ENCODE measurements at places on chromosomes 1 and 21.

- no peak for DNase-seq
Measured at GRCh38 chr21:30408782-30409494, 13.1 kb downstream of the KRTAP13-1 start.

DNA sequence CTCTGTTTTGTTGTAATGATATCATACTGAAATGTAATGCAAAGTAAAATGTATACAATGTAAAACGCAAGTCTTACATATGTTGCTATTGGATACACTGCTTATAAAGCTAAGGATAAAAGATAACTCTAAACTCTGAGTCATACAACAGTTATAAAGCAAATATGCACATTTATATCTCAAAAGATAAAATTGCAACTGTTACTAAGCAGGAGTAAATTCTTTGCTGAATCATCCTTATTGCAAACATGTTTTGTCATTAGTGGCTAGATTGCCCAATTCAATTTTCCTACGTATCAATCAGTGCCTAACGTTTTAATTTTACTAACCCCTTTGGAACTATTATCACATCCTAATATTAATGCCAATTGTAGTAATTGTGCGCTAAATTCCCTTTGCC is 762.9 kb downstream of the LTN1 start:
- no peak for DNase-seq

DNA sequence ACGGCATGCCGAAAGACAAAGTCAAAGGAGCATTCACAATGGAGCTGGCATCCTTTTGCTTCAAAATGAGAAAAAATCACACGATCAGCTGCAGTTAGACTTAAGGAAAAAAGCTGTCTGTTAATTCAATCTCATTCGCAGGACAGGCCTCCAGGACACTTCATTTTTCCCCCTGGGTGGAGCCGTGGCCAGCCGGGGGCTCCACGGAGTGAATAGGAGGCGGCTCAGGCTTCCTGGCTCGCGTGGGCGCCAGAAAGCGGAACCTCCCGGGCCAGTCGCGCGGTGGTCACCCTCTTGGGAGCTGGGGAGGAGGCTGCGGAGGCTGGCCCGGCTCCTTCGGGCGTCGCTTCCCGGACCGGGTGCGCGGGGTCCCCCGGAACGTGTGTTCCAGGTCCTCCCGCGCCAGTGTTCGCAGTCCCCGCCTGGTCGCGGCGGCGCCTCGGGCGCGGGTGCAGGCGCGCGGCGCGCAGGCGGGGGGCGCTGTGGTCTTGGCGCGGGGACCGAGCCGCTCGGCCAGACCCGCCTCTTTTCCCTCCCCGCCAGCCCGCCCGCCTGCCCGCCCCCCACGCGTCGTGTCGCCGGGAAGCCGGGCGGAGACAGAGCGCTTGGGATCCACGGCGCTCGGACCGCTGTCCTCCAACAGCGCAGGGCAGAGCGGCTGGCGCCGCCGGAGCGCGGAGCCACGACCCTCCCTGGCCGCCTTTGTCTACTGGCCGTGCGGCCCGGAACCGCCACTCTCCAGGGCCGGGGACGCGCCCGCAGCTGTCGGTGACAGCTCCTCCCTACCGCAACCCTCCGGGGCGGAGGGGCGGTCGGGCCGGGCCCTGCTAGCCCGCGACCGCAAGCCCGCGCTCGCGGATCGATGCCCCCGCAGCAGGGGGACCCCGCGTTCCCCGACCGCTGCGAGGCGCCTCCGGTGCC is at the start of gene RHOU:
TSS of gene RHOU (plus strand) at position 599 of the 921 bp plus-strand sequence. CDS start at position 863, 264 bp downstream.
- peak; percentile 89 for DNase-seq

DNA sequence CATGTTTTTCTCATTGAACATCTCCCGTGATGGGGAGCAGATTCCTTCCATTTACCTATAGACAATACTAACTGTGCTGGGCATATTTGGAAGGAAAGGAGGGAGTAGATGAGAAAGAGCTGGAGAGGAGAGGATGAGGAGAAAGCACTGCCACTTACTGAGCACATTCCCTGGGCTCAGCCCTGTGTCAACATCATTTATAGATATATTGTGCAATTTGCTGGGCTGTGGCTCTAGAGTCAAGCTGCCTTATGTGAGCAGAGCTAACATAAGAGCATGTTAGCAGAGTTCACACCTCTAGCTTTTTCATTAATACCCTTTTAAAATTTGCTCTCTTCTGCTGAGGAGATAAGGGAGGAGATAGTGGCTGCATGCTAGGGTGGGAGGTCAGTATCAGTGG is 22.3 kb upstream of the CD53 start:
- no peak for DNase-seq

GRCh38 chr1:110087812-110088738 is 17.6 kb upstream of the ALX3 start:
- no peak for DNase-seq

DNA sequence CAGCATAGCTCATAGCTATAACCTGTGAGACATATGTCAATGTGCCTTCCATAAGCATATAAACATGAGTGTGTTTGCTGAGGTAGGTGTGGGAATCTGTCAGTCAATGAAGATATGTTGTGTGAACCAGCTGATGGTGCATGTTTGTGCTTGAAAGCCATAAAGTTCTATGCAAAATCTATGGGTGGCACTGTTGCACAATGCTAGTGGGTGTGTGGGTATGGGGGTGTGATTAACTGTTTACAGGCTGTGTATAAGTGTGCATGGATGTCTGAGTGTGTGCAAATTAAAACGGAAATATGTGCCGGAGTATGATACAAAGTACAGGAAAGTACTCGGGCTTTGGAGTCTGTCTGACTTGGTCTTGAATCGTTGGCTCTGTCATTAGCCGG is 1.0 kb upstream of the ATP2B4 start:
- DNase-seq: no peak

GRCh38 chr1:35886577-35887431 is 3.8 kb downstream of the AGO1 start:
- no peak for DNase-seq

DNA sequence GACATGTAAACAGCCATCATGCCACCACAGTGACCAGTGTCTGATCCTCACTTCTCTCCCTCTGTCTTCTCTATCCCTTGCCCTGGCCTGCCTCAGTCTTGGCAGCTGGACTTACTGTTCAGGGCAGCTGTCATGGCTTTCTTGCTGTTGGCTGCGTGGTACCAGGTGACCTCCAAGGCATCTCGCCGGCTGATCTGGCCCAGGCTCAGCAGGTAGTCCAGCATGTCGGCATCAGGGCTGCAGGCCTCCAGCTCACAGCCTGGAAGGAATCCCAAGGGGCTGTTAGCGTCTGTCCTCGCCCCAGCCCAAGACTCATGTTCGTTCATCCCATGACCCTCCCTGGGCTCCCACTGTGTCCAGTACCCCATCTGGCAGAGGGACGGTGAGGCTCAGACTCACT is 3.6 kb downstream of the FAM151A start:
- DNase-seq: no peak

GRCh38 chr1:227399152-227399730 is 80.9 kb upstream of the CDC42BPA start:
- no peak for DNase-seq

GRCh38 chr1:2529784-2530512 is at the start of gene HES5:
Gene HES5 (minus strand): TSS chr1:2530263. CDS start chr1:2530164, 99 bp downstream.
- no peak for DNase-seq

- no peak for DNase-seq
Measured at GRCh38 chr1:8597455-8597854, 220.0 kb downstream of the RERE start.

- no peak for DNase-seq
Measured at GRCh38 chr1:89802051-89802450, 18.8 kb upstream of the LRRC8D start.

DNA sequence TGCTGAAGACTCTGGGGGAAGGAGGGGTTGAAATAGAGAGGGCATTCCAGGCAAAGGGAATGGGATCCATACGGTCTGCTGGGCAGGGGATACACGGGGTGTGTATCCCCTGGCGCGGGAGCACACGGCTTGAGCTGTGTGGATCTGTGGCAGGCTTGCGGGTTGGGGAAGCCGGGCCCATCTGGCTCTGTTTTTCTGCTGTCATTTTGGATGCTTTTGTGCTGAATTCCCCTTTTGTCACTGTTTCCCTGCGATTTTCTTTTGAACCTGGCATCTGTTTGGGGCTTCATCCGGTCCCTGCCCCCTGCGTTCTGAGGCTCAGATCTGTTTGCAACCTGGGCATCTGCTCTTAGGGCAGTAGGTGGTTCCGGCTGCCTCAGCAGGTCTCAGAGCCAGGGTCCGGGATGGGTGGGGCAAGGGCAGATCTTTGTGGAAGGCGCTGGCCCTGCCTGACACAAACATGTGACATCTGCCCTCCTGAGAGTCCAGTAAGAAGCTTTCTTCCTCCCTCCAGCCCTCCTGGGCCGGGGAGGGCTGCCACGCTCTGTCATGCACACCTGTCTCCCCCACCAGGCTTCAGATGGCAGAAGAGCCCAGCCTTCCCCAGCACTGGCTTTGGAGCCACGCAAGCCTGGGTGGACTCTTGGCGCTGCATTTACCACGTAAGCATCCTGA is 84.0 kb downstream of the IGSF21 start:
- no peak for DNase-seq

- DNase-seq: no peak
Measured at GRCh38 chr1:240031009-240031408, 60.7 kb upstream of the FMN2 start.

- DNase-seq: no peak
Measured at GRCh38 chr1:87840767-87841166, 512.1 kb downstream of the LMO4 start.

GRCh38 chr1:156795787-156796186 is 20.9 kb downstream of the SH2D2A start:
- DNase-seq: no peak

DNA sequence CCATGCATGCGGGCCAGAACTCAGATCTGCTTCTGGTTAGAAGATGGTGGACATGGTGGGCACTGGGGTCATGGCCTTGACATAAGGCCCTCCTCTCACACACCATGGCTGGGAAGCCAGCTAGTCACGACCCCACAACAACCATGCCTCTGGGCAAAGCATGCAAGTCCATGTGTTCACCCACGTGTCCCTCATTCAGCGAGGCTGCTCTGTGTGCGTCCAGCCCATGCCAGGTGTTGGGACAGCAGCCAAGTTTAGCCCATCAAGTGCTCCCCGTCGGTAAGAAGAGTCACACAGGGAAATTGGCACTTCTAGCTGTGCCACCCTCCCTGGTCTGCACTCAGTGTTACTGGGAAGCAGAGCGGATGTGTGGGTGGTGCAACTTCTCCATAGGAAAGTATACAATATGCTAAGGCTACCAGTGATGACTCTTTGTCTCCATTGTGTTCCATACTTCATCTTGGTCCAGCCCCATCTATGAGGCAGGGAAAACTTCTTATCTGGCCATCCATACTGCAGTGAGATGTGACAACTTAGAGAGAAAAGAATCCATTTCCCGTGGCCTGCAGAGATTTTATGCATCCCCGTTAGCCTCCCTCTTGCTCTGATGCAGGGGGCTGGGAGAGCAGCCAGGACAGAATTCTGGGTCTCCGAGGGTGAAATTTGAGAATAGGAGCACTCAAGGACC is 198.0 kb downstream of the GRIK3 start:
- no peak for DNase-seq

DNA sequence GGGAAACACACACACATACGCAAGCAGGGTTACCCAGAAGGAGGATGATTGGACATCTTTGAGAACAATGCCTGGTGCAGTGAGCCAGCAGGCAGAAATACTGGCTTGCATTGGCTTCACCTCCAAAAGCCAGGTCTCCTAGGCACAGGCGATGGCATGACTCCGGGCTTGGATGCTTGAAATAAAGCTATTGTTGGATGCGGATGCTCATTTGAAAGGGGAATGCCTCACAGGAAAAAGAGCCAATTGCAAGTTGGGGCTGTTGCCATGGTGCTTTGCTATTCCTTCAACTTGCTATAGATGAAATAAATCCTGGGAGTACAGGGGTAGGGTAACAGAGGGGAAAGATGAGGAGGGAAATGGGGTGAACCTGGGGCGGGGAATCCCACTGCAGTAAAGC is 180.7 kb upstream of the SGIP1 start:
- no peak for DNase-seq

DNA sequence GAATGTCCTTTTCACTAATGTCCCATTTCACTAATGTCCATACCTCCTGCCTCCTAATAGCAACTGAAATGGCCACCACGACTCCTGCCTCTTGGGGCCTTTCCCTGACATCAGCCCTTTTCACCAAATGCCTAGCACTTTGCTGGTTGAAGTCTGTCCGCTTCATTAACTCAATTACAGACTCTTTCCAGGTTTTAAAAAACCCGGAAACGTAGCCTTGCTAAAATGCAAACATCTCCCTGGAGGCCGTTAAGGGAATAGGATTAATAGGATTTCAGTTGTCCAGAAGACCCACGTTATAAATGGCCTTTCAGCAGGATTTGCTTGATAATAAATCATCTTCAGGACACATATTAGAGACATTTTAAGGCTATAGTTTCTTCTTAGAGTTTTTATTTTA is 25.7 kb upstream of the ERO1B start:
- DNase-seq: no peak

DNA sequence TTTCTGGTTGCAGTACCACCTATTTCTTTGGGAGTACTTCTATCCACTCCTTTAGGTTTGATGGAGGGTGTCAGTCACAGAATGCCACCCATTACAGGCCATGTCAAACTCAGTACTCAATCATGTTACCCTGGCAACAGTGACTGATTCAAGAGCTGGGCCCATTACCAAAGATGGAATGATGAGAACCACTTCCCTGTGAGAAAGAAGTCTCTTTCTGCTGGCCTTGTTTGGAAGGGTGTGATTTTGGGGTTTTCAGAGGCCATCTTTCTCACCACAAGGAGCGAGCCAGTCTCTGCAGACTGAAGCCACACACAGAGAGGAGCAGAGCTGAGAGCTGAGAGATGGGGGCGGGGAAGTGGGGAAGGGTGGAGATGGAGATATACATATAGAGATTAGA is 13.9 kb upstream of the STUM start:
- DNase-seq: no peak

All from mesothelial cell of epicardium (in vitro differentiated cells).